ENCODE measurements at places on chromosomes 2 and 18.

- DNase-seq: no peak
Measured at GRCh38 chr18:39806525-39806924, 2148.5 kb upstream of the PIK3C3 start.

- DNase-seq: no peak
Measured at GRCh38 chr18:44599412-44599811, 81.3 kb upstream of the SETBP1 start.

DNA sequence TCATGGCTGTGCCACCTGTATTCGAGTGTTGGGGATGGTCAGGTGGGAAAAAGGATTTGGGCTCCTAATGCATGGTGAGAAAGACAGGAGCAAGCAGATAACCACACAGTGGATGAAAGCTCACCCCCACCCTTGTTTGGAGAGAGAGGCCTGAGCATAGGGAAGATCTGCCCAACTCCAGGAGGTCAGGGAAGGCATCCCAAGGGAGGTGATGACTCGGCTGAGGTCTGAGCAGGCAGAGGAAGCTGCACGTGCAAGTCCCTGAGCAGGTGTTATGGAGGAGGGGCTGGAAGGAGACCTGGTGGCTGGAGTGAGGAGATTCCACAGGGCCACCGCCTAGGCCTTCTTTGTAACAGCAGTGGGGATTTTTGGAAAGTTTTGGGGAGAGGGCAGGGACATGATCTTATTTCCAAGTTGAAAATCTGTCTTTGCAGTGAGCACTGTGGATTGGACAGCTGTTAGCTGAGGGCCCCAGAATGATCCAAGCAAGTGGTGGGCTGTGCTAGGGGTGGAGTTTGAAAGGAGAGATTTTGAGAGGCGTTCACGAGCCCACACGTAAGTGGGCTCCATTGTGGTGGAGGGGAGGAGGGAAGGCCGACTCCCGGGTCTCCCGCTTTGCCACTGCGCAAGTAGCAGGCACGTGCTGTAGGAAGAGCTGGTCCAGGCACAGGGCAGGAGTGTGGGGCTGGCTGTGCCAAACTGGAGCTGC lies 228.5 kb downstream of the GLI2 start:
- DNase-seq: no peak

DNA sequence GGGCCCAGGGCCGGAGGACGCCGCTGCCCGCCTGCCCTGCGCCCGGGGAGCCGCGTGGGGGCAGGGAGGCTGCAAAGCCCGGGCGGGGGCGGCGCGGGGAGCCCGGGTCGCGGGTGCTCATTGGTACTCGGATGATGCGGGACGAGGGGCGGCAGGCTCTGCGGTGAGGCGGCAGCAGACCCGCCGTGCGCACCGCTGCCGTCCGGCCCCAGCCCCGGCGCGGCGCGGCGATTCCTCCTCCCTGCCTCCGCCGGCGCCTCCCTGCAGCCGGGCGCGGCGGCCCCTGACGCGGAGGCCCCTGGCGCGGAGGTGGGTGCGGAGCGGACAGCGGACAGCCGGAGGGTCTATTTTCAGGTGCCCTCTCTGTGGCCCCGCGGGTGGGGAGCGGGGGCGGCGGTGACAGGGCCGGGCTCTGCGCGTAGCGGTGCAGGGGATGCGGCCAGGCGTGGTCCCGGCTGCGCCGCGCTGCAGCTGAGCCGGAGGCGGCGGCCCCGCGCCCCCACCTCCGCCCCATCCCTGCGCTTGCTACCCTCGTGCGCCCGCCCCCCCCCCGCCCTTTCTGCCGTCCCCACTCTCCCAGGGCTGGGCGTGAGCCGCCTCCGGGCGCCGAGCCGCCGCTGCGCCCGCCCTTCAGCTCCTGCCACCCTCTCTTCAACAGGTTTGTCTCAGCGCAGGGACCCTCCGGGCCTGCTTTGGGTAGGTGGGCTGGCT lies 640 bp downstream of the SPTBN1 start:
- no peak for DNase-seq

- DNase-seq: peak; percentile 27
Measured at GRCh38 chr2:25877431-25878360, 591 bp downstream of the ASXL2 start.

- DNase-seq: no peak
Measured at GRCh38 chr2:140392824-140393223, 1612.6 kb upstream of the NXPH2 start.

DNA sequence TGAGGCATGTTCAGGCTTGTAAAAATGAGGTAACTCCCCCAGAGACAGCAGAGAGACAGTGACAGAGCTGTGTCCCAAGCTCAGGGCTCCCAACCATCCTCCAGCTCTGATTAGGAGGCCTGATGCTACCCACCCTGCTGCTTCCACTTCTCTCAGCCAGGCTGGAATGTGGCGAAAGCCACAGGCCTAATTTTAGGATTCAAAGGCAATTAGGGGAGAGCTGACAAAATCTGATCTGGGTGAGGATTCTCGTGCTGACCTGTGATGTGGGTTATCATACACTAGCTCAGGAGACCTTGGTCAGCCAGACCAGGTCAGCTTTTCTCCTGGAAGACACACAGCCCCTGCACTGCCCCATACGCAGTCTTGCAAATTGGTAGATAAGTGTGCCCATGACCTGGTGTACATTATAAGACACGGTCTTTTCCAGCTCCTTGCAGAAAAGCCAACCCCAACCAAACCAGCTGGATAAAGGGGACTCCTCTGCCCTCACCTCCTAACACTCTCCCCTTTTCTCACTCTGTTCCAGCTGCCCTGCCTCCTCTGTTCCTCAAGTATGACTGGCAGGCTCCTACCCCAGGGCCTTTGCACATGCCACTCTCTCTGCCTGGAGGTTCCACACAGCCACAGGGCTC lies 225.9 kb downstream of the MGAT5 start:
- DNase-seq: no peak

- no peak for DNase-seq
Measured at GRCh38 chr2:43246641-43247040, 20.2 kb upstream of the ZFP36L2 start.

GRCh38 chr2:21183306-21183705 lies 59.5 kb downstream of the TDRD15 start:
- DNase-seq: no peak

DNA sequence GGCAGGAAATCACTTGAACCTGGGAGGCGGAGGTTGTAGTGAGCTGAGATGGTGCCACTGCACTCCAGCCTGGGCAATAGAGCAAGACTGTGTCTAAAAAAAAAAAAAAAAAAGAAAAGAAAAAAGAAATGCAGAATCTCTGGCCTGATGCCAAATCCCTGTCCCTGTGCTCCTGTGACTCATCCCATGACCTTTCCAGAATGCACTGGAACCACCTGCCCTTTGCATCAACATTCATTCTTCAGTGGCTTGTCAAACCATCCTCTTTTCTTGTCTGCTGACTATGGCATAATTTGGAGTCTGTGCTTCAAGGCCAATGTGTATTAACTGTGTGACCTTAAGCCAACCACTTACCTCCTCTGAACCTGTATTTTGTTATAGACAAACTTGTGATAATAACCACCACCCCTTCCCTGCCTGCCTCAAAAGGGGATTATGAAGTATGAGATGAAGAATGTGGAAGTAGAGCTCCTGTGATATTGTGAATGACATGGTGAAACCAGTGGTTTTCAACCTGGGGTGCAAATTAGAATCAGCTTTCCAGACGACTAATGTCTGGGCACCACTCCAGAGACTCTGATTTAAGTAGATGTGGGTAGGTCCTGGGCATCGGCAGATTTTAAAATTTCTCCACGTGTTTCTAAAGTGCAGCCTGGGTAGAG lies 189.3 kb downstream of the CLIP4 start:
- no peak for DNase-seq

- DNase-seq: no peak
Measured at GRCh38 chr2:20526708-20527107, 79.8 kb downstream of the RHOB start.

- DNase-seq: no peak
Measured at GRCh38 chr2:221241072-221241471, 331.0 kb downstream of the EPHA4 start.

GRCh38 chr2:226956659-226957058 lies 120.8 kb downstream of the RHBDD1 start:
- DNase-seq: no peak

DNA sequence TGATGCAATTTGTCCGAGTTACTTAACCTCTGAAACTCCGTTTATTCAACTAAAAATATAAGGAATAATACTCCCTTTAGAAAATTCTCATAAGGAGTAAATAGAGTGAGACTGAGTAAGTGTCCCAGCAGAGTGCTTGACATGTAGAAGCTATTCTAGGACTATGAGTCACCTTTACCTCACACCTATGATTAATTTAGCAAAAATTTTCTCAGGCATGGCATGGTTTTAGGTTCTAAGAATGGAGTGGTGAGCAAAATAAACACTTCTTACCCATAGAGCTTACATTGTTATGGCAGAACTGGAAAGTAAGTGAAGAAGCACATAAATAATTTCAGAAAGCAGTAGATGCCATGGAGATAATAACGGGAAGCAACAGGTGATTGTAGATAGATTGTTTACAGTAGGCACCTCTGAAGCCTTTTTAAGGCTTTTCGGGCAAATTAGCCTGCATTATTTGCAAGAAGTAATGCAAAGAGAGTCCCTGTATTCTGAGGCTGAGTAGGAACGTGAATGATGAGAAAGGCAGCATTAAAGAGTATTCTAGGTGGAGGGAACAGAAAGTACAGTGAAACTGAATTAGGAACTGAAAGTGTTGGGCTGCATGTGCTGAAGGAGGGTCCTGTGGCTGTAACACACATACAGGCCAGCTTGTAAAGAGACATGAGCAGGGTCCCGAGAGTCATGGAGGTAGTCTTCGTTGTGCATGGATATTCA lies 209.2 kb downstream of the ZNF407 start:
- peak; percentile 20 for DNase-seq

- no peak for DNase-seq
Measured at GRCh38 chr2:69889302-69889701, 4.5 kb upstream of the SNRNP27 start.

DNA sequence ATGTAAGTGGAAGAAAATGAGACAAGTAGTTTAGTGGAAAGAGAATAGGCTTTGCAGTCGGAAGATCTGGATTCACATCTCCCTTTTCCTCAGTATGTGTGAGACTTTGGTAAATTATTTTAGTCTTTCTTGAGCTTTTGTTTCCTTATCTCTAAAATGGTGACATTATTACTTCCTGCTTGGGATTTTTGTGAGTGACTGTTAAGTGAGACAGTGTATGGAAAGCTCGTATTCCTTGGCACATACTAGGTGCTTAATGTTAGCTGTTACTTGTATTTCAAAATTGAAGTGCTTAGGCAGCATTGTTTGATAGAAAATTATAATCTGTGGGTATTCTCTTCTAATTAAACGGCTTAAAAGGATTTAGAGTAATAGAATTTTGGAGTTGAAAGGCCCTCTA lies 2.0 kb downstream of the ZNF638 start:
- DNase-seq: no peak

Data from amniotic stem cell (primary cell).